ENCODE measurements at places on chromosomes 1 and 21.

- no peak for DNase-seq
Observed at GRCh38 chr1:75265792-75266191, 131.6 kb downstream of the LHX8 start.

GRCh38 chr1:77680173-77680572 lies 2.3 kb downstream of the ZZZ3 start:
- DNase-seq: no peak

DNA sequence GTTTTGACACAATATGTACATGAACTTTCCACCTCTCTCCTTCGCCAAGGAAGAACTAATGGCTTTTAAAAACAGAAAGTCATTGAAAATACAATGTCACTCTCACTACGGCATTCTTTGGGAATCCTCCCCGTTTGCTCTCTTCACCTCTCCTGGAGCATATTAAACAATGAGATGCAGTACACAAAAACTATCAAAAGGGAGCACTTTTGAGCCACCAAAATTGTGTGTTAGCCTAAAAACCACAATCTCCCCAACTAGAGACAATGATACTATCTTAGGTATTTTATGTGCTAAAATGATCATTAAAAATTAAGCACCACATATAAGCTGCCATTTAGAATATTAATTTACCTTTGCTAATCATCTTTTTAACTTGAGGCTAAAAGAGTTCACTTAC lies 425.5 kb downstream of the KCTD3 start:
- DNase-seq: no peak

- DNase-seq: no peak
Observed at GRCh38 chr1:41812453-41812852, 106.3 kb downstream of the HIVEP3 start.

DNA sequence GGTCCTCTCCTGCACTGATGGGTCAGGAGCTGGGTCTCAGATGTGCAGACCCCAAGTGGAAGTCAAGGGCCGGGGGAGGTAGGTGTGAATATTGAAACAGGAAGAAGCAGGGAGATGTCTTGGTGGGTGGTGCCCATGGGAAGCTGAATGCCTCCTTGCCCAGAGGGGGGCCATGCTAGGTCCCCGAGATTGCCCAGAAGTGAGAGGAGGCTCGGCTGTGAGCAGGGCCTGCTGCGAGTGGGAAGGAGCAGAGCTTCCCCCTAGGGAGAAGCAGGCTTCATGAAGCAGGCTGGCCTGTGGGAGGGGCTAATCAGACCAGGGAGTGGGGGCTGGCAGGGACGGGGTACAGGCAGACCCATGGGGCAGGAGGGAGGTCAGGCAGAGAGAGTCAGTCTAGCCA lies 87.6 kb downstream of the ACTL8 start:
- DNase-seq: no peak

GRCh38 chr1:40107290-40107959 lies 10.4 kb upstream of the PPT1 start:
- DNase-seq: no peak

DNA sequence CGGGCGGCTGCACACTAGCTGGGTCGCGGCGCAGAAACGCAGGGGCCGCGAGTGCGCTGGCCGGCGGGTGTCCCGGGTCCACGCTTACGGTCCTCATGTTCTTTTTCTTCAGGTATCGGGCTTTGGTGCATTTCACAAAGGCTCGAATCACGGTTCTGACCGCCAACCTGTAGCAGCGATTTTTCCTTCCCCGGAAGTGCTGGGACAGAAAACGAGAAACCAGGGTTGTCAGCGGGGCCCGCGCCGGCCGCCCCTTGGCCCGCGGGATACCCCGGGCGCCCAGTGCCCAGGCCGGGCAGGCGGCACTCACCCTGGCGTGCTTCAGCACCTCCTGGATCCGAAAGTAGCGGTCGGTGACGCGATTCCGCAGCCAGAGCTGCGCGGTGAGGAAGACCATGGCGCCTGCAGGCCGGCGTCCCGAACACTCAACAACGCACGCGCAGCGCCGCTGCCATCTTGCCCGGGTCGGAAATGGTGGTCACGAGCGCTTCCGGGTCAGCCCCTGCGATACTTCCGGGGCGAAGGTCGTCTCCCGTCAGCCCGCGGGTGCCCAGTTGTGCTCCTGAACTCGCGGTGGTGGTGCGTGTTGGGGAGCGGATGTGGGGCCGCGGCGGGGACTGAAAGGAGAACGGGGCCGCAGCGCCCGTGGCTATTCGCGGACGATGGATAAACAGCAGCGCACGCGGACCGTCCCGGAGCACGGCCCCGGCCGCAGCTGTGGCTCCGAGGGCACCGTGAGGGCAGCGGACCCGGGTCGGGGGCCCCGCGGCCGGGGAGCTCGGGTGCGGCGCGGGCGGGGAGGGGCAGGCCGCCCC lies at the start of gene MRPL20:
Gene MRPL20 (minus strand): TSS at position 473 of the 815 bp plus-strand sequence. CDS start 76 bp downstream, at position 397.
- peak; percentile 96 for DNase-seq

GRCh38 chr1:66730462-66730861 lies 21.8 kb upstream of the DYNLT5 start:
- no peak for DNase-seq

DNA sequence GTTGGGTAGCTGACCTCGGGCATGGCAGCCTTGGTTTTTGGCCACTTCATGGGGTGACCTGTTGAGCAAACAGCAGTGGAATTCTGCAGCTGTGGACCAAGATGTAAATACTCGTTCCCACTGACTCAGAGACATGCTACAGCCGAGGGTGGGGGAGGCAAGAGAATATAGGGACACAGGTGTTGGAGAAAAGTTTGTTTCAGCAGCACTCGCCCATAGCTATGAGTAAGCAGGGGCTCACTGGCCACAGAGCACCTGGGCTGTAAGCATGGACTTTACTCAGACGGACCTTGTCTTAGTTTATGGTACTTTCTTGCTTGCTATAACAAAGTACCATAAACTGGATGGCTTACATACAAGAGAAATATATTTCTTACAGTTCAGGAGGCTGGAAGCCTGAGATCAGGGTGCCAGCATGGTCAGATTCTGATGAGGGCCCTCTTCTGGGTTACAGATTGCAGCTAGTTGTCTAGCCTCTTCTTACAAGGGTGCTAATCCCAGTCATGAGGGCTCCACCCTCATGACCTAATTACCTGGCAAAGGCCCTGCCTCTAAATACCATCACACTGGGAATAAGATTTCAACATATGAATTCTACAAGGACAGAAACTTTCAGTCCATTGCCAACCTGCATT lies 437.2 kb upstream of the DAB1 start:
- no peak for DNase-seq

GRCh38 chr1:227401562-227402342 lies 83.5 kb upstream of the CDC42BPA start:
- DNase-seq: no peak

- peak; percentile 71 for DNase-seq
Observed at GRCh38 chr1:160550572-160551034, 27.5 kb upstream of the SLAMF6 start.

GRCh38 chr1:96076589-96076988 lies 645.0 kb upstream of the PTBP2 start:
- no peak for DNase-seq

- no peak for DNase-seq
Observed at GRCh38 chr1:12548279-12548972, 69.6 kb downstream of the DHRS3 start.

DNA sequence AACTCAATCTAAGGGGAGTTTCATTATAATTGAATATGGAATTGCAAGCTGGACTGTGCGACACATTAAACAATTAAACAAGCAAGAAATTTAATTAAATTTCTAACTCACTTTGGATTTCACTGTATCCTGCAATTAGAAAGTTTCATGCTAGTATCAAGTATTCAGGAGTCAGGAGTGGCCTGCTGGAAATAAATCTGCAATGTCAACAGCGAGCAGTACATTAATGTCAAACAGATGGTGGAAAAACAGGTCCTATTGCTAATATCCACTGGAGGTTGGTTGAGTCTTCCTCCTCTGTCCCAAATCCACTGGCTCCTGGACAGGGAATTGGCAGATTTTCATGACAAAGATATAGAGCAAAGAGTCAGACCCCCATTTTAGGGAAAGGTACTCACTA lies 237.1 kb downstream of the VAV3 start:
- DNase-seq: no peak

DNA sequence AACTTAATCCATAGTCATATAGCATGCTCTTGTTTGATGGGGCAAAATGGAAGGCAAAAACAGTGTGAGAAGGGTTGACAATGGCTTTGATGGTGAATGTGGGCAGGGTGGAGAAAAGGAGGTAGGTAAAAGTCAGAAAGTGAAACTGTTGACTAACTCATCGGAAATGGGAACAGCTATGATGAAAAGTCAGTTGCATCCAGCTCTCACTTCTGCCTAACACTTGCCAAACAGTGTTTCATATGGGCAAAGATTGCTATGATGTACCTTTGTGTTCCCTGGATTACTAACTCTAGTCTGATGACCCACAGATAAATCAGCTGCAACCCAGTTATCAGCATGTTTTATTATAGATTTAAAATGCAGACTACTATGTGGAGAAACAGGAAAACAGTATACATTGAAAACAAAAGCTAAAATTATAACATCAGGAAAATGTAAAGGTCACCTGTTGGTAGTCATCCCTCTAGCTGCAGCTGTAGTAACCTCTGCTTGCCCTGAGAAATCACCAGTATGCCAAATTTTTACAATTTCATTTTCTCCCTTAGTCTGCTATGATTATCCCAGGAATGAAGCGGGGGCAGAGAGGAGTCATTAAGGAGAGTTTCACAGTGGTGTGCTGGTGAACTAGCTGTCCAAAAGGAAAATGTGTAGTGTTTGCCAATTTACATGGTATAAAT lies 11.7 kb downstream of the TNFSF18 start:
- DNase-seq: peak; percentile 9

GRCh38 chr1:155296661-155297060 lies 4.6 kb downstream of the PKLR start:
- DNase-seq: no peak

GRCh38 chr1:150720098-150720497 lies 597 bp downstream of the HORMAD1 start:
- DNase-seq: no peak

GRCh38 chr1:174954073-174954460 lies 45.7 kb upstream of the CACYBP start:
- no peak for DNase-seq

DNA sequence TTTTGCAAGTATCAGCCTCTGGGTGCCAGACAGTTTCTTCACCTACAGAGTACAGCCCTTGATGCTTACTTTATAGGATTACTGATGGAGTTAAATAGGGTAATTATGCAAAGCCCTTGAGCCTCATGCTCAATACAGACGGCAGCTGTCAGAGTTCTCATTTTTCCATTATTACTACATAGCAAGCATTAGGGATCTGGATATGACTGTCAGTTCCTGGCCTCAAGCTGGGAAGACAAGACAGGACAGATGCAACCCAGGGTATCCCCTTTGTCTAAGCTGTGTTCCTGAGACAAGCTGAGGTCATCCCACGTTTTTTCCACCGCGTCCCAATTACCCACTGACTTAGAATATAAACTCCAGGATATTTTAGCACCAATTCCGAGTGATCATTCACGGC lies 94.4 kb downstream of the SLC35F3 start:
- no peak for DNase-seq

DNA sequence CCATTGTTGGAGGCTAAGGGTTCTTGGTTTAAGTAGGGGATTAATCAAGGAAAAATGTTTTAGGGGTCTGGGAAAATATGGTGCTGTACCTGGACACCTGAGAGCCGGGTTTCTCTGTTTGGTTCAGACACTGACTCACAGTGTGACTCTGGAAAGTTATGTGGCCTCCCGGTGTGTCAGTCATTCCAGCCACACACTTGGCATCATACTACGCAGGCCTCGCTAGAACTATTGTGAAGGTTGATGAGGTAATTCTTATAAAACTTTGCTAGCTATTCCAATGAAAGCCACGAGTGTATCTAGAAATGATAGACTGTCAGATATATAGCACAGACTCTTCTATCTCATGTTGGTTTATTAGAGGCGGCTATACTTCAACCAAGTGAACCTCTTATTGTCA lies 4.8 kb upstream of the CAMSAP2 start:
- DNase-seq: peak; percentile 57

DNA sequence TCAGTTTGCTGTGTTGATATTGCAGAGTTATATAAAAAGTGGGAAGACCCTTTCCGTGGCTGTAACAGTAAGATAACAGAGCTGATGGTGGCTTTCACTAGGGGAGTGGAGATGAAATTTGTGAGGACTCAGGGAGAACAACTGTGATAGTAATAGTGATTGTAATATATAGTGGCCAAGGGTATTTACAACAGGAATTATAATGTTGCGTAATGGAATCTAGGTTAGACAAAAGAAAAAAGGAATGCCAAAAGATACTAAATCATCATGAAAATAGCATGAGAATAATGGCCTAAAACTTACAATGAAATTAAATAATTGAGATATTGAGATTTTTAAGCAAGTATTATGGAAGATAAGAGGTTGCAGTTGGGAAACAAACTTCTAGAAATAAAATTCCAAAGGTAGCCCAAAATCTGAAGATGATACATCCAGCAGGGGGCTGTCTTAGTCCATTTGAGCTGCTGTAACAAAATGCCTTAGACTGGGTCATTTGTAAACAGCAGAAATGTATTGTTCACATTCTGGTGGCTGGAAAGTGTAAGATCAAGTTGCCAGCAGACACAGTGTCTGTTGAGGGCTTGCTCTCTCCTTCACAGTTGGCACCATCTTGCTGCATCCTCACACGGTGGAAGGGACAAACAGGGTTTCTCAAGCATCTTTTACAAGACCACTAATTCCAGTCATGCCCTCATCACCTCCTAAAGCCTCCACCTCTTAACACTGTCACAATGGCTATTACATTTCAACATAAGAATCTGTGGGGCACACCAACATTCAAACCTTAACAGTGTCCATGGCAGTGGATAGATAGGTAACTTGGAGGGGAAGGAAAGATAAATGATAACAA lies 711.2 kb downstream of the MRPL39 start:
- DNase-seq: no peak

GRCh38 chr1:147811751-147812150 lies 51.3 kb upstream of the GJA5 start:
- DNase-seq: no peak

GRCh38 chr1:24161270-24161669 lies 18.3 kb upstream of the IL22RA1 start:
- no peak for DNase-seq

- no peak for DNase-seq
Observed at GRCh38 chr1:28036431-28036830, 52.0 kb downstream of the EYA3 start.

DNA sequence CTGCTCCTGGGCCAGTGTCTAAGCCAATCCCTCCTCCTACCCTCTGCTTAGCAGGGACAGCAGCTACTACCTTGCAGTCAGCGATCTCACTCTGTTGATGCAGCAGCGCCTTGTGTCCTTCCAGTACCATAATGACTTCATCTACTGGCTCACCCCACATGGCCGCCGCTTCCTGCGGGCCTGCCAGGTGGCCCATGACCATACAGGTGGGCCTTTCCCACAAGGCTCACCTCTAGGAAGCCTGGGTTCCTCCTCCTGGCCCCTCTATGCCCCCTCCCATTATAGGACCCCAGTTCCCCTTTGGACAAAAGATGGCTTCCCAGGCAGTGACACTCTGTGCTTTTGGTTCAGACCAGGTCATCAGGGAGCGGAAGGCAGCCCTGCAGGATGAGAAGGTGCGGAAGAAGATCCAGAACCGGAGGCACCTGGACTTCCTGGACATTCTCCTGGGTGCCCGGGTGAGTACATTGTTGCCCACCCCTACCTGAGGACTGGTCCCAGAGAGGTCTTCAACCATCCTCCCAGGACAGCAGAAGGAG lies 15.1 kb downstream of the CYP4B1 start:
- DNase-seq: no peak

GRCh38 chr1:230067871-230068620 lies 1.0 kb downstream of the GALNT2 start:
- DNase-seq: peak; percentile 24
